Stimulated activated CD8-positive, alpha-beta memory T cell treated with anti-CD3 and anti-CD28 coated beads, Interleukin-4, amount 100 ng/mL, for 1 hour (primary cell): ENCODE measurements at places on chromosomes 2 and 18.

- no peak for DNase-seq
Observed at GRCh38 chr2:59366288-59366687, 1125.2 kb upstream of the FANCL start.

- DNase-seq, result no peak
Observed at GRCh38 chr2:238786792-238787490, 60.9 kb upstream of the TWIST2 start.

GRCh38 chr2:101486258-101486701 lies 11.4 kb upstream of the RFX8 start:
- DNase-seq, result no peak

DNA sequence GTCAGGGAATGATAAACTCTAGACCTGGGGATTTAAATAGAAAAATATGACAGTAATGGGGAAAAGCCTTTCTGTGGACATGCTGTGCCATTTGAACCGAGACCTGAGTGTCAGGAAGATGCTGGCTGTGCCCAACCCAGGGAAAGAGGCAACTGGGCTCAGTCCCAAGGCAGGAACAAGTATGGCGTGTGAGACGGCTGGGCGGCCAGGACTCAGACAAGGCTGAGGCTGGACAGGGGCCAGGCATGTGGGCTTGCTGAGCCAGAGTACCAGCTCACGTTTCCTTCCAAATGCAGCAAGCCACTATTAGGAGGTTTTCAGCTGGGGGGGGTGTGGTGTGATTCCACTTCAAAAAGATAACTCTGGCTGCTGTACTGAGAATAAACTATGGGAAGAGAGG lies 92.4 kb downstream of the INPP5D start:
- no peak for DNase-seq

DNA sequence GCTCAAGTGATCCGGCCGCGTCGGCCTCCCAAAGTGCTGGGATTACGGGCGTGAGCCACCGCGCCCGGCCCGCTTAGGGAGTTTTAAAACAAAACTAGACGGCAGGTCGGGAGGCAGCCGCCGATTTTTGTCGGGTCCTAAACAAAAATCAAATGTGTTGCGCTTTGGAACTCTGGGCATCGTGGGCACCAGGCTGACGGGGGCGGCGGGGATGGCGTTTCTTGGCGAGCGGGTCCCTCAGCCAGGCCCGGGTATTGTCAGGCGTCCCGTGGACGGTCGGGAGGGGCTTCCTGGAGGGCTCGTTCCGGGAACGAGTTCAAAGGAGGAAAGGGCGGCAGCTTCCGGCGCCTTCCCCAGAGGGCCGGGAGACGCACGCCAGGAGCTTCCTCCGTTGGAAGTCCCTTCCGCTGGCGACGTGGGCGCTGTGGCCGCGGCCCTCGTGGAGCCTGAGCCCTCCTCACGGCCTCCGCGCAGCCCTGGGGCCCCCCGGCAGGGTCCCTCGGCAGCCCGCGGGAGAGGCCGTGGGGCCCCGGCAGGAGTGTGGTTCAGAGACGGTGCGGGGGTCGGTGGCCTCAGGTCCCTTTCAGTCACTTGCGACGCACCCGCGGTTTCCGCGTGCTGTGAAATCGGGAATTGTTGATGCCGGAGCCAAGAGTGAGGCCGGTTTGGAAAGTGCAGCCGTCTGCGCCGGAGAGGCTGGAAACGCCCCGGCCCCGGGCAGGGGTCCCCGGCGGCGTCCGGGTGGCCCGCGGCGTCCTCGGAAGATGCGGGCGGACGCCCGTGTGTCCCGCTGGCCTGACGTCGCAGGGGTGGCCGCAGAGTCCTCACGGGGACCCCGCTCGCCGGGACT lies 59.3 kb downstream of the EMILIN2 start:
- DNase-seq, result no peak

DNA sequence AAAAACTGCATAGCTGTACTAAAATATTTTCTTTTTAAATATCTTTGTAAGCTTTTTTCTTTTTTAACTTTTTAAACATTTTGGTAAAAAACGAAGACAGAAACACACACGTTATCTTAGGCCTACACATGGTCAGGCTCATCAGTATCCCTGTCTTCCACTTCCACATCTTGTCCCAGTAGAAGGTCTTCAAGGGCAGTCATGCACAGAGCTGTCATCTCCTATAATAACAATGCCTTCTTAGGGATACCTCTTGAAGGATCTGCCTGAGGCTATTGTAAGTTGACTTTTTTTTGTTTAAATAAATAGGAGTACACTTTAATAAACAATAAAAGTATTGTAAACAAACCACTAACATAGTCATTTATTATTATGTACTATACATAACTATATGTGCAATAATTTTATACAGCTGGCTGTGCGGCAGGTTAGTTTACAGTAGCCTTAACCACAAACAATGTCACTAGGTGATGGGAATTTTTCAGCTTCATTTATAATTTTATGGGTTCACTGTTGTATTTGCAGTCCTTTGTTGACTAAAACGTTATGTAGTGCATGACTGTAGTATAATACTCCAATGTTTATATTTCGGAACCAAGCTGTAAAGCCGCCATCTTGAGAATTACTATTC lies 124.4 kb downstream of the MAP4K4 start:
- no peak for DNase-seq

DNA sequence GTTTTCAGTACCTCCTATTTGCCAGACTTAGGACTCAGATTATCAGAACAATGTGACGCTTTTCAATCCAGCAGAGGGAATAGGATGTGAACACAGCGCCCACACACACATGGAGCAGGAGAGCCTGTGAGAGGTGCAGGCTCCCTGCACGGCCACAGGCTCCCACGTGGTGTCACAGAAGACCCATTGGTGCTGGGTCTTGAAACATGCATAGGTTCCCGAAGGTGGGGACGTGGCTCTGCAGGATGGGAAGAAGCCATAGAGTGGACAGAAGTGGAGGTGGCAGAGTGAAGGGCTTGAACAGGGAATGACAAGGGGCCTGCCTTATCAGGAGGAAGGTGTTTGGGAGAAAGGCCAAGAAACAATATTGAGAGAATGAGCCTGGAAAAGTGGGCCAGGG lies 78.5 kb upstream of the BCL2L11 start:
- no peak for DNase-seq

DNA sequence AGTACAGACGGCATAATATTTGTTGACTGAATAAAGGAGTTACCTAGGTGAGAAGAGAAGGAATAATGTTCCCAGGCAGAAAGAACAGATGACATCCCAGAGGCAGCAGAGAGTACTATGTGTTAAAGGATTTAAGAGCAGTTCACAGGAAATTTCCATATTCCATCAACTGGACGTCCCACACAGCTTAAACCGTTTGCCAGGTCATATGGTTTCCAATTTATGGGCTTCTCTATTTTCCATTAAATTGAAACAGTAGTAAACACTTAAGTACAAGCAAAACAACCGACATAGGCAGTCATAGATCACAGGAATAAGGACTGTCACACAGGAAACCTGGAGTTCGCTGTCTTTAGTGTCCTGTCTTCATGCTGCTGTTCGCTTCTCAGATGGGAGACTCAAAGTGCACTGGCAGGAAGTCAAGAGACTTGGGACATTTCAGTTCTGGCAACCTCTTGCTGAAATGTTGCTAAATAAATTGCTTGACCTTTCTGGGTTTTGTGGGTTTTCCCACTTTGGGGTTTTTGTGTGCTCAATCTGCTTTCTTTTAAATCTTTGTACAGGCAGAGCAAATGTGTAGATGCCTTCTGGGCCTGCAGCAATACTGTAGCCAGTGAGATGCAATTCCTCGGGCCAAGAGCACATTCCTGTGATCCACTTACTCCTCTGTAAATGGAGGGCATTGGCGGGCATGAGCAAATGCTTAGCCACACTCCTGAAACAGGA lies 5.8 kb upstream of the PIEZO2 start:
- DNase-seq, result no peak

GRCh38 chr2:121152861-121153260 lies 132.1 kb downstream of the TFCP2L1 start:
- DNase-seq, result no peak

DNA sequence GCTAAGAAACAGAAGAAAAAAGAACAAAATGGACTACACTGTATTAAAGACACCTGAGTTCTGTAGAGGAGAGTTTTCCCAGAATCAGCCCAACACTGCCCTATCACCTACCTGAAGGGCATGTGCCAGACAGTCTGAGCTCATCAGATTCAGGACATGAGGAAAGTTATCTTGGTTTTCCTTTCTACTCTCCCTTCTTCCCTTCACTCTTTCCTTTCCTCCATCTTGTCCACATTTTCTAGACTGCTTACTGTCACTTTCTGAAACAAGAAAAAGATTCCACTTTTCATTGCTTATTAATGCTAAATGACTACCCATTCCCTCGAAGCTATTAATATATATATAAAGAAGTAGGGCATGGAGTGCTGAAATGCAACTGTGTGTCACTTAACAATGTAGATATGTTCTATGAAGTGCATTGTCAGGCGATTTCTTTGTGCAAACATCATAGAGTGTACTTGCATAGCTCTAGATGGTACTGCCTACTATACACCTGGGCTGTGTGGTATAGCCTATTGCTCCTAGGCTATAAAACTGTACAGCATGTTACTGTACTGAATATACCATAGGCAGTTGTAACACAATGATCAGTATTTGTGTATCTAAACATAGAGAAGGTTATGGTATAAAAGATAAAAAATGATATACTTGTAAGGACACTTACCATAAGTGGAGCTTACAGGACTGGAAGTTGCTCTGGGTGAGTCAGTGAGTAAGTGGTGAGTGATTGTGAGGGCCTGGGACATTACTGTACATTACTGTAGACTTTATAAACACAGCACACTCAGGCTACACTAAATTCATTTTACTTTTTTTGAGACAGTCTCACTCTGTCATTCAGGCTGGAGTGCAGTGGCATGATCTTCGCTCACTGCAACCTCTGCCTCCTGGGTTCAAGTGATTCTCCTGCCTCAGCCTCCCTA lies 145.5 kb upstream of the ITGA6 start:
- no peak for DNase-seq

DNA sequence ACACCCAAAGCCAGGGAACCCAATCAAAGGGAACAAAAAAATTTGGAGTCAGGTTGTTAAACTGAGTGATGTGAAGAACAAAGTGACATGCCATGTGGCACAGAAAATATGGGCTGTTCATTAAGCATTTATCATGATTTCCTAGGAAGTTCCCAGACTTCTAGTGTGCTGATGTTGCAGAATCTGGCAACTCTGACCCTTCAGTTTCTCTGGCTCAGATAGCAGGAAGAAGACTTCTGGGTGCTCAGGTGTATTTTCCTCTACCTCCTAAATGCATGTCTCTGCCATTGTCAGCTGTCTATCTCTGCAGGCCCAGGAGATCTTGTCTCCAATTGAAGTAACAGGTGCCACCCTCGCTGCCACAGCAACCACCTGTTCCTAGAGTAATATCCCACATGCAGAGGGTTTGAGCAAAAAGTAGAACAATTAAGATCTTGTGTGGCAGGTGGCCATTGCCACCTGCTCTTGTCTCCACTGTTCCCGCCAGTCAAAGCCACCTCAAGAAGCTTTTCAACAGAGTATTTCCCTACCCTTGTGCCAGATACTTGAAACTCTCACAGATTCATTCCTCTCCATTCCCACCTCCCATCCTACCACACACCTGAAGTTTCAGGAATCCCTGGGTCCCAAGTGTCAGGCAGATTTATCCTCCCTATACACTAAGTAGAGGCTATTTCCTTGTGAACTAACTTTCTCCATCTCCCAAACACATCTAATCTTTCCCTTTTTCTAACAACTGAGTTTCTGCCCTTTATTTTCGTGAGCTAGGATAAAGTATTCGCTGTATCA lies 533.7 kb upstream of the CHAC2 start:
- DNase-seq, result no peak

GRCh38 chr2:151033271-151034248 lies 228.1 kb downstream of the RBM43 start:
- no peak for DNase-seq

DNA sequence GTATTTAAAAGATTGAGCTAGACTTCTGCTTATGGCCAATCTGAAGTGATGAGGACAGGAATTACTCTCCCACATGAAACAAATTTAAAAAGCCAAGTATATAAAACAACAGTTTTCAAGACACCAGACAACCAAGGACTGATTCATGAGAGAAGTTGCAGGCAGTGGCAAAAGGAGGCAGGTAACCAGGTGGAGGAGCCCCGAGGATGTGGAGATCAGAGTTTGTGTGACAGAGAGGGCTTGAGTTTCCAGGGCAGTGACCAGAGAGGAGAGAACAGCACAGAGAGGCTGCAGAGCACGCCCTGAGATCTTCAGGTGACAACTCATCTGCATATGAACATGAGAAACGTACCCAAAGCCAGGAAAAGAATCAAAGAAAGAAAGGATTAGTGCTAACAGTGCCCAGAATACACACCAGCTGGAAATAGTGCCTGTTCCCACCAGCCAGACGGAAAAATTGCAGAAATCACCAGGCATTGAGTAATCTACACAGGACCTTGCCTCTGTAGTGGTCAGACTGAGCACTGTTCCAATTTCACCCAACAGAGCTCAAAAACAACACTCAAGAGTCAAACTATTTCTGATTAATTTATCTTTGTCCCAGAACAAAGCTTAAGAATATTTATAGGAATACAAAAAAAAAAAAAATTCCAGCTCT lies 173.1 kb downstream of the SEPTIN10 start:
- no peak for DNase-seq

GRCh38 chr18:44821924-44822323 lies 141.2 kb downstream of the SETBP1 start:
- no peak for DNase-seq

GRCh38 chr2:15112216-15112615 lies 448.9 kb downstream of the NBAS start:
- no peak for DNase-seq

DNA sequence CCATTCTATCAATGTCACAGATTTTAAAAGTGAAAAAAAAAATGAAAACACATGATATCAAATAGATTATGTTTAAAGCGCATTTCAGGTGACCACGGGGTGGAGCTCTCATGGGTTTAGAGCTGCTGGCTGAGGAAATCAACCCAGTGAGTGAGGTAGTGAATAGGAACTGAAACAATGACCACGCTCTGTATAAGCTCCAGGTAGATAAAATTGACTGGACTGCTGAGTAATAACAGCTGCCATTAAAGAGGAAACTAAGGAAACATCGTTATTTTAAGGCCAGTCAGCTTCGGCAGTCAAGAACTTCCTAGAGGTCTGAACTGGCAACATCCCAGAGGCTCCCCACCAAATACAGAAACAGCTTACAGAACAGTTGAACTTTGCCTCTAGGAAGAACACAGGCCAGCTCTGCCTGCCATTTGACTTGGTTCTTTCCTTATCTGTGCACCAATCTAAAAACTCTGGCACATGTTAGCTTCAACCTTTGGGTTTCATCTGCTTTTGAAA lies 185.9 kb downstream of the PDE1A start:
- DNase-seq, result no peak

GRCh38 chr18:22322243-22322691 lies 95.4 kb downstream of the CTAGE1 start:
- no peak for DNase-seq

GRCh38 chr18:5476961-5477800 lies 66.6 kb downstream of the EPB41L3 start:
- DNase-seq, result no peak
